ENCODE measurements at places on chromosomes 16 and 17.

GRCh38 chr17:14746822-14747602, 446.1 kb downstream of the HS3ST3B1 start:
- no peak for DNase-seq
- no peaks in the 10 kb centered on the region for H3K36me3 ChIP-seq
- no peaks in the 10 kb centered on the region for H3K27me3 ChIP-seq
- no peaks in the 10 kb centered on the region for H3K4me1 ChIP-seq
- no peak overlapping the region for H3K4me3 ChIP-seq

DNA sequence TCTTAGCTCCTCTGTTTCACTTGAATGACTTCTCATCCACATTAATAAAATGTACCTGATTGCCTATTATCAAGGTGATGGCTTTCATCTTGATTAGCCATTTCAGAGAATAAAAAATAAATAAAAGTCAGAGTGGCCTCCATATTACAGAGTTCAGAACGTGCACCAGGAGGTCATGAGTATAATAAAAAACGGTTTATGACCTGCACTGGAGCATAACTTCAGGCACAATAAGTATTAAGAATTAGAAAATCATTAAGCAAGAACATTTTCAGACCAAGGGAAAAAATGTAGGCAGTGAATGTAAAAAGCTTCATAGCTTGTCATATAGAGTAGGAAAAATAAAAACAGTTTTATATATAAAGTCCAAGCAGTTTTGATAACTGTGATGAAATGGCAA, 11.4 kb downstream of the METTL9 start:
- peaks cover 10% of the 10 kb centered on the region for H3K4me1 ChIP-seq
- H3K27ac ChIP-seq = no peak overlapping the region
- no peaks in the 10 kb centered on the region for H3K36me3 ChIP-seq

DNA sequence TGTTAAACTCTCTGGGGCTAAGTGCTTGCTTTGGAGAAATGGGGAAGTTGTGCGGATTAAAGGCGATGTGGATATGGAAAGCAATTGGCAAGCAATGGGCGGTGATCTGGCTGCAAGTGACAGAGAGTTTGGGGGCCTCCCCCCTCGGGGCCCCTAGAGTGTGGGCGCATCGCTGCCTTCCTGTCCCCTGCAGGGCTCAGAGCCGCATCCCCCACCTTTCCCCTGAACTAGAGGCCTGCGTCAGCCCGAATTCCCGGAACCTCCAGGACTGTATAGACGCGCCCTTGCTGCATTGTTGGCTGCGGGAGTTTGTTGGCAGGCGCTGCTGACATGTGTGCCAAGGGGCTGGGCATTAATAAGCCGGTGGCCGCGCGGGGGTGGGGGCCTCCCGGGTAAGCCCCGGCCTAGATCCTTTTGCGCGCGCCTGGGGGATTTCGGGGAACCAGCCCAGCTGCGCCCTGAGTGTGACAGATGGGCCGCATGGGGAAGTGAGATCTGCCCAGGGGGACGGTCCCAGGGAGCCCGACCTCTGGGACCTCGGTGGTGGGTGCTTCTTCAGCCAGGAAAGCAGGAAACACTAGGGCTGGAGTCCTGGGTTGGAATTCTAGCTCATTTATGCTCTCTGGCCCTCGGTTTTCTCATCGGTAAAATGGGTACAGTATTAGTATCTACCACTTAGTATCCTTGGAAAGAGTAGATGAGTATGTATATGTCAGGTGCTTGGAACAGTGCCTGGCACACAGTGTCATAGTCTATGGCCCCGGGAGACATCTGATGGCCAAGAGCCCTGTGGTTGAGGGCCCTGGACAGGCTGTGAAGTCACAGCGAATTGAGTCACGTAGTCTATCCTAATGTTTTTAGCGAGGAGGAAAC, 1.0 kb downstream of the EEF2K start:
- H3K27me3 ChIP-seq = no peaks in the 10 kb centered on the region
- H3K36me3 ChIP-seq = no peaks in the 10 kb centered on the region
- peak overlapping the region; percentile 93 for H3K27ac ChIP-seq
- peaks cover 11% of the 10 kb centered on the region for H3K4me1 ChIP-seq

DNA sequence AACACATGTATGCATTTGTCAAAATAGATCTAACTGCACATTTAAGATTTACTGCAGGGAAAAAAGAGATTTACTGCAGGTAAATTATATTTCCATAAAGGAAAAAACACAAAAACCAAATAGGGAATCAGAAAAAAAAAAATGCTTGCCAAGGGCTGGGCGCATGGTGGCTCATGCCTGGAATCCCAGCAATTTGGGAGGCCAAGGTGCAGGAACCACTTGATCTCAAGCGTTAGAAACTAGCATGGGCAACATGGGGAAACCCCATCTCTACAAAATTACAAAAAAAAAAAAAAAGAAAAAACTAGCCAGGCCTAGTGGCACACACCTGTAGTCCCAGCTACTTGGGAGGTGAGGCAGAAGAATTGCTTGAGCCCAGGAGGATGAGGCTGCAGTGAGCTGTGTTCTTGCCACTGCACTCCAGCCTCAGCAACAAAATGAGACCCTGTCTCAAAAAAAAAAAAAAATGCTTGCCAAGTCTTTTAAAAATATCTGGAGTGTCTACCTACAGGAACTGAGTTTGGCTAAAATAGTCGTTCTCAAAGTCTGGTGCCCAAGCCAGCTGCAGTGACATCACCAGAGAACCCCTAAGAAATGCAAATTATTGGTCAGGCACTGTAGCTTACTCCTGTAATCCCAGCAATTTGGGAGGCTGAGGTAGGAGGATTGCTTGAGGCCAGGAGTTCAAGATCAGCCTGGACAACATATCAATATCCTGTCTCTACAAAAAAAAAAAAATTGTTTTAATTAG, 17.5 kb downstream of the TRIM25 start:
- H3K27me3 ChIP-seq = no peaks in the 10 kb centered on the region
- no peaks in the 10 kb centered on the region for H3K36me3 ChIP-seq
- no peak for DNase-seq
